ENCODE measurements at places on chromosomes 1 and 21.

DNA sequence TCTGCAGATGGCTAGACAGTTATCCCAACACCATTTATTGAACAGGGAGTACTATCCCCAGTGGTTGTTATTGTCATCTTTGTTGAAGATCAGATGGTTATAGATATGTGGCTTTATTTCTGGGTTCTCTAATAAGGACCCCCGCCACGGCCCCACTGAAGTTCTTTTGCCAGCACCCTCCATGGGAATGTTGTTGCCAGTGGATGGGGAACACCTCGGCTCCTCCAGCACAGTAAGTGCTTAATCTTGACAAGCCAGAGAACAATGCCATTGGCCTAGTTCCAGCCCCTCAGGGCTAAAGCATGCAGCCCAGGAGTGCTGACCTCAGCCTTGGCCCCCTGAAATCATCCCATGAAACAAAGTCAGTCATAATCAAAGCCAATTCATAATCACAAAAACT, 337.6 kb downstream of the AGBL4 start:
- no peak for DNase-seq

DNA sequence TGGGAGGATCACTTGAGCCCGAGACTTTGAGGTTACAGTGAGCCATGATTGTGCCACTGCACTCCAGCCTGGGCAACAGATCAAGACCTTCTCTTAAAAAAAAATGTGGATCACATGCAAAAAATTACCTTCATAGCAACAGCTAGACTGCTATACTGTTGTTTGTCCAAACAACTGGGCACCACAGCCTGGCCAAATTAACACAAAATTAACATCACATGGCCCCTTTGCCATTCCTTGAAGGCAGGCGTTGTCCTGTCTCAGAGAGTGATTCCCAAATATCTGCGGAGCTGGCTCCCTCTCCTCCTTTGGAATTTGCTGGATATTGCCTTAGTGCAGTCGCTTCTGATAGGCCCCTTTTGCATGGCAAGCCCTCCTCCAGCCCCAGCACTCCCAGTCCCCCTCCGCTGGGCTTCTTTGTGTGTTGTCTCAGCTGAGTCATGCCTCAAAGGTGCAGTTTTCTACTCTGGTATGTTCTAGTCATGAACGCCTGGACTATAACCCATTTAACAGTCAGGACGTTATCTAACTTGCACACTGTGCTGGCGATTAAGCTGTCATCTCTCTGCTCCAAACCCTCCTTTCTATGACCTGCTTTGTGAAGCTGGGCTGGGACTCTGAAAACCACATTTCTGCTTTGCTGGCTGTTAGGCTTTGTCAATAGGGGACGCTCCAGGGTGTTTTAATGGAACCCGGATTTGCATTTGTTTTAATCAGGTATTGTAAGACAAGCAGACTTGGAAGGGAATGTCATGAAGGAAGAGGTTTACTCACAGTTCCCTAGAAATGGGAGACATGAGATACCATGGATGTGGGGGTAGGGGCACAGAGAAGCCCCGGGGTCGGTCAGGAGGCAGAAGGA, 20.1 kb upstream of the HPCAL4 start:
- no peak for DNase-seq

DNA sequence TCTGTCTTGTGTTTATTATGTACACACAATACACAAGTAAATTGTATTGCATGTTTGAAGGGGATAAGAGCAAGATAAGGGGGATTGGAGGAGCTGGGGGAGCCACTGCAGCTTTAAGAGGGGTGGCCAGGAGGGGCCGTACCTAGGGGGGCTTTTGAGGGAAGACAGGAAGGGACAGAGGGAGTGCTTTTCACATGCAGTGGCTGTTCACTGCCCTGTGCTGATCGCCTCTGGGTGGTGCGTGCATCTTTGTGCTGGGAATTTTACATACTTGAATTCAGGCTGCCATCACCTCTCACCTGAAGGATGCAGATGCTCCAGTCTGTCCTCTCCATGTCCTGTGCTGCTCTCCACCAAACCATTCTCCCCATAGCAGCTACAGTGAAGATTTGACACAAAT, 179.5 kb downstream of the PTPRU start:
- no peak for DNase-seq

- DNase-seq: no peak
Observed at GRCh38 chr1:66933887-66934700, 9.3 kb downstream of the MIER1 start.

DNA sequence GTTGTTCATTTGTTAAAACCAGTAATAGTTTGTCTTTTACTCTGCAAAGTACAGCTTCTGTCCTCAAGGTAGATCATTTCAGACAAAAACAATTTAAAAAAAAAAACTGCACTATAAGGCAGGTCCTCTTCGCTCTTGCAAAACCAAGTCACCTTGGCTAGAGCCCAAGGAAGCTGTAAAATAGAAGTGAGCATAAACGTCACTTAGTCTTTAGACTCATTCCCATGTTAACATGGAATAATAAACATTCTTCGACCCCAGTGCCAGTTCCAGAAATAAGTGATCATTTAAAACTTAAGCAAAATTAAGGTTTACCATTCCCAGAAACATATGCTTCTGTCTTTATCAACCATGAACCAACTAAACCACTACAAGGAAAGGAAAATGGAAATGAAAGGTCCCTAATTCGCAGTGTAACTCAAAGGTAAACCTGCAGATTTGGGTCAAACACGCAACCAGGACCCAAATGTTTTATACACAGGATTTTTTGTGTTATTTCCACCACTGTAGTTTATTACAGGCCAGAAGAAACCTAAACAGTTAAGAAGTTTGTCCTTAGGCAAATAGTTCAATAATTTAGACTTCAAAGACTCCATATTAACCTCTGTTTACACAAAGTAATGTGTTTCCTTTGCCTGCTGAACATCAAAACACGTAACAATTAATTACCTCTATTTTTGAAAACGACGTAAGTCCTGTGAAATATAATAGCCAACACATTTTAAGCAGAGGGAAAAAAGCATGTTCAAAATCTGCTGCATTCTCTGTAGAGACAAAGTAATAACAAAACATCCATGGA, 54.6 kb downstream of the TGFBR3 start:
- DNase-seq: no peak

GRCh38 chr1:209433649-209434031, 149.9 kb upstream of the CAMK1G start:
- DNase-seq: no peak

GRCh38 chr1:56638248-56638647, 6.9 kb upstream of the PRKAA2 start:
- DNase-seq: no peak

GRCh38 chr1:220367833-220368232, 95.6 kb upstream of the RAB3GAP2 start:
- DNase-seq: no peak

- no peak for DNase-seq
Observed at GRCh38 chr1:179925922-179926849, 28.4 kb upstream of the CEP350 start.

- peak; percentile 22 for DNase-seq
Observed at GRCh38 chr1:206685334-206685768, 646 bp downstream of the MAPKAPK2 start.

- no peak for DNase-seq
Observed at GRCh38 chr21:32819694-32820093, 48.1 kb upstream of the PAXBP1 start.

DNA sequence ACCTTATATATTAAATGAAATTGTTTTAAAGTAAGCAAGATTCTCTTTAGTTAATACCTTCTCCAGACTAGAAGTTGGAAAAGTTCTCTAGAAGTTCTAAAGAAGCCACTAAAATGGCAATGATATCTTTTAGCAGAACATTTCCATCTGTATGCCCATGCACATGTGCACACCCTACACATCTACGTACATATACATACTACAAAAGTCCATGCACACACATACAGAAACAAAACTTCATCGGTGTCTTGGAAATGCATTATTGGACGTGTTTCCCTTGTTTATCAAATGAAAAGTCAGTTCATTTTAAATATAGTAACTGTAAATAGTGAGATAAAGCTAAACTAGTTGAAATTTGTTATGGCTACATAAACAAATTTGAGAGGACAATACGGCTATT, 114.4 kb downstream of the KCNT2 start:
- no peak for DNase-seq

DNA sequence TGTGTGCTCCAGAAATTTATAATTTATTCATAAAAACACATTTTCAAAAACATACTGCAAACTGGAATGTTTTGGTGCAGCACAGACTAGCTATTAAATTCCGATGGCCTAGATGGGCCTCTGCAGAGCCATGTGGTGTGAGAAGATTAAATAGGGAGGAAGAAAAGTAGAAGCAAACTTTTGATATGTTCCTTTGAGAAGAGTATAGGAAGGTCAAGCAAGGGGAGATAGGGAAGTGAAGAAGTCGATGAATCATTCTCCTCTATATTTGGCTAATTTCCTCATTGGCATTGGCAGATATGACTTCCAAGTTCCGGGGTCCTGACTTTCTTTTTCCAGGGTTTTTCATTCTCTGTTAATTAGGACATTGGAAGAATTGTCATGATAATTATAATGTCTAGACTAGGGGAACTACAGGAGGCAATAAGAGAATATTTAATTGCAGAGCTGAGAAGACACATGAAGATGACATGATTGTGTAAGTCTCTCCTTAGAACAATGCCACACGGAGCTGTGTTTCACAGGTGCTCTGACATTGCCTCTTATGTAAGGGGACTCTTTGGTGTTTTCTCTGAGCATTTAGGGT, 19.3 kb upstream of the ZNF326 start:
- DNase-seq: no peak

DNA sequence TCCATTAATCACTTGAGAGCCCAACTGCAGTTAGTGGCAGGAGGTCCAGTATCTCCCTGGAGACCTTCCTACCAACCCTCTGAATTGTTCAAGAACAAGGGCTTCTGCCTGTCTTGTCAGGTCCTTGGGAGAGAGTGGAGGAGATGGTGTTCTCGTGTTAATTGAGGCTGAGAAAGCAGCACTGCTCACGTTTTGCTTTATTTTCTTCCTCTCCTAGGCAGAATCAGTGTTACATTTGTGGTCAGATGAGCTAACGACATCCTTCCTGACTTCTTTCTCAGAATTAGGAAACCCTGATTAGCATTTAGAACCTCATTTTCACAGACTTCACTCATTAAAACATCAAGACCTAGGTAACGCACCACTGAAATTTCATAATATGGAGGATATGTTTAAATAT, 26.4 kb upstream of the LRIG2 start:
- DNase-seq: no peak
